ENCODE measurements at places on chromosomes 13 and 19.
A peak's percentile ranks its signal among the peaks of the same experiment; 100 is the strongest.

- no peak for DNase-seq
Measured at GRCh38 chr19:4007836-4008539, 452 bp downstream of the PIAS4 start.

DNA sequence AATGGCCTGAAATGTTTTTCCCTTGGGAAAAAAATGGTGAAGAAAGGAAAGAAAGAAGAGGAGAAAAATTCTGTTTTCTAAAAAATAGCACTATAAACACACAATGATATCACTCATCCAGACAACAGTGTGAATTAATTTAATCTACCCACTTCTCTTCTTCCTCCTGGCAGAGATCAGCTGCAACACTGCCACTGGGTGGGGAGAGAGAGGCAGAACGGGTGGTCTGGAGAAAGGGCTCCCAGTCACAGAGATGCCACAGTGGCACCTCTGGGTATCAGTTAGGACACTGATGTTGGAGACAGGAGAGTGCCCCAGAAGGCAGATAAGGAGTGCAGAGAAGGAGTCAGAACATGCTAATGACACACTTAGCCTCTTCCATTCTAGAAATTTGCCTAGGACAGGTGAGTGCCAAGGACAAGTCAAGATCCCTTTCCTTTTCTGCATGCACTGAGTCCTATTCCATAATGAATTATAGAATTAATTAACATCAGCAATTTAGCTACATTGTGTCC lies 168.6 kb downstream of the SUCLA2 start:
- no peak for DNase-seq

GRCh38 chr19:30549151-30549550 lies 177.0 kb downstream of the ZNF536 start:
- no peak for DNase-seq

GRCh38 chr19:9956956-9957355 lies 20.6 kb upstream of the OLFM2 start:
- no peak for DNase-seq

- no peak for DNase-seq
Measured at GRCh38 chr19:2779121-2779740, 3.8 kb downstream of the SGTA start.

DNA sequence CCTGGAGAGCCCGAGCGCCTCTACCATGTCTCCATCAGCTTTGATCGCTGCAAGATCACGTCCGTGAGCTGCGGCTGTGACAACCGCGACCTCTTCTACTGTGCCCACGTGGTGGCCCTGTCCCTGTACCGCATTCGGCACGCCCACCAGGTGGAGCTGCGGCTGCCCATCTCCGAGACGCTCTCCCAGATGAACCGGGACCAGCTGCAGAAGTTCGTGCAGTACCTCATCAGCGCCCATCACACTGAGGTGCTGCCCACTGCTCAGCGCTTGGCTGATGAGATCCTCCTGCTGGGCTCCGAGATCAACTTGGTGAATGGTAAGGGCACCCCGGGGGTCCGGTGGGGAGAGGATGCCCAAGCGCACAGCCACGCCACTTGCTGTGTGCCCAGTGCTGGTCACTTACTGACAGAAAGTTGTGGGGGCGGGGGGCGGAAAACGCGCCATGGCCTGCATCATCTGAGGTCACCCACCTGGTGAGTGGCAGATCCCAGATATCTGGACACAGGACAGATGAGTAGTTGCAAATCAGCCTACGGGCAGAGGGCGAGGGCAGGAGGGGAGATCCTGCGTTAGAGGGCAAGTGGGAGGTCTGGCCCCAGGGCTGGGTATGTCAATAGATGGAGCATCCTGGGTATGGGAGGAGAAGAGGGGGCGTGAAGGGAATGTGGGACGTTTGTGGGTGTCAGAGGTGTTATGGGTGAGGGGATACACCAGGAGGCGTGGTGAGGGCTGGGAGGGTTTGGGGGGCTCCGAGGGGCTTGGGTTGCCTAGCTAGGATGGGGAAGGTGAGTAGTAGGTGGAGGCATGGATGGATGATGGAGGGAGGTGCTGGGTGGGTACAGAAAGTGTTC lies 9.8 kb downstream of the ZSWIM4 start:
- no peak for DNase-seq

DNA sequence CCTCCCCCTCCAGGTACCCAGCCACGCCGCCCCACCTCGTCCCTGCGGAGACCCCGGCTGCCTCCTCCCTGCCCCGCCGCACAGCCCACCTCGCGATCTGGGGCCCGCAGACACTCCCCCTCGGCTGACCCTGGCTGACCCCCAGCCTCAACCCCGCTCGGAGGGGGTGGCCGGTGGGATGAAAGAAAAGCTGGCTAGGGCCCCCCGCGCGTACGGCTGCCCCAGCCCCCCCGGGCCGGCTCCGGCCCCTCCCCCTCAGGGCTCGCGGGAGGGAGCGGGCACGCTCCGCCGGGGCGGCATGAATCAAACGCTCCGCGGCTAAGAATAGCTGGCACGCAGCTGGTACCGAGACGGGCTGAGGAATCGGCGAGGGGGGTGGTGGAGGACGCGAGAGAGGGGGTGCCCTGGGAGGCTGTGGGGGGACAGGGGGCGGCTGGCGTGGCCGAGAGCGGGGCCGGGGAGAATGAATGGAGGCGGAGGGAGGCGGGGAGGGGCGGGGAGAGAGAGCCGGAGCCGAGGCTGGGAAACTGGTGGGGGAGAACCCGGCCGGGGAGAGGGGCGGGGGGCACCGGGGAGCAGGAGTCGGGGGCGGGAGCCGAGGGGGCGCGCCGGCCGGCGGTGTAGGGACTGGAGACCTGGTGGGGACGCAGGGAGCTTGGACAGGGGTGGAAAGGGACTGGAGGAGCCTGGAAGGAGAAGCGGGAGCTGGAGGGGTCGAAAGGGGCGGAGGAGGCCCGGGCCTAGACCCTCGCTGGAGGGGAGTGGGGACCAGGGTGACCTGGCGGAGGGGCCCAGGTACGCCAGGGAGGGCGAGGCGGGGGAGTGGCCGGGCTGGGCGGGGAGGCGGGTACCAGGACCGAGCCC lies 1.1 kb downstream of the SHANK1 start:
- DNase-seq = peak; percentile 29

GRCh38 chr13:39044536-39044935 lies 6.3 kb downstream of the NHLRC3 start:
- no peak for DNase-seq

DNA sequence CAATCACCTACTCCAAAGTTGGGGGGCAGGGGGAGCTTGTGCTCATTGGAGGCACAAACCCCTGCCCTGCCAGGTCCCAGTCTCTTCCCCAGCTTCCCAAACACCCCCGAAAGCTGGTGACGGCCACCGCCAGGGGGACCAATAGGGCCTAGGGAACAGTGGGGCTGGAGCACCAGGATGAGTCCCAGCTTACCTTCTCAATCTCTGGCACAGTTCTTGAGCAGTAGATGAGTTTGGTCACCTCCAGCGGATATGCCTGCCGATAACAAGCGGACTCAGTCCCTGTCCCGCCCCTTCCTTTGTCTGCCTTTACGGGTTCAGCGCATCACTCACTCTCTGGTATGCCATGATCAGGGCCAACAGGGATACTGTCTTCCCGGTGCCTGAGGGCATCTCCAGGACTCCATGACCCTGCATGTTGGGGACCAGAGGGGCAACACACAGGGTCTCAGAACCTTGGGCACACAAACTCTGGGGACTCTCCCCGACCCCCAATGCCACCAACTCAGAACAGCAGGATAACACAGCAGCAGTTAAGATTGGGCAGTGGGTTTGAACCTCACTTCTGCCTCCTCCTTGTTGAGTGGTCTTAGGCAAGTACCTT lies 1.5 kb downstream of the ERCC2 start:
- DNase-seq = no peak

Data from activated naive CD4-positive, alpha-beta T cell treated with anti-CD3 and anti-CD28 coated beads, Interleukin-2, amount 50 U/mL, for 16 hours (primary cell).